ENCODE measurements at places on chromosomes 7 and 10.

GRCh38 chr7:135584362-135585353, 26.9 kb downstream of the NUP205 start:
- DNase-seq, result no peak

- DNase-seq, result no peak
Measured at GRCh38 chr10:126226988-126227761, 161.1 kb downstream of the ADAM12 start.

- DNase-seq, result peak; percentile 34
Measured at GRCh38 chr7:16989811-16990413, 108.1 kb upstream of the AGR3 start.

- no peak for DNase-seq
Measured at GRCh38 chr10:112365014-112365432, 8.9 kb upstream of the ACSL5 start.

- DNase-seq, result no peak
Measured at GRCh38 chr10:71757399-71757922, 15.9 kb downstream of the VSIR start.

DNA sequence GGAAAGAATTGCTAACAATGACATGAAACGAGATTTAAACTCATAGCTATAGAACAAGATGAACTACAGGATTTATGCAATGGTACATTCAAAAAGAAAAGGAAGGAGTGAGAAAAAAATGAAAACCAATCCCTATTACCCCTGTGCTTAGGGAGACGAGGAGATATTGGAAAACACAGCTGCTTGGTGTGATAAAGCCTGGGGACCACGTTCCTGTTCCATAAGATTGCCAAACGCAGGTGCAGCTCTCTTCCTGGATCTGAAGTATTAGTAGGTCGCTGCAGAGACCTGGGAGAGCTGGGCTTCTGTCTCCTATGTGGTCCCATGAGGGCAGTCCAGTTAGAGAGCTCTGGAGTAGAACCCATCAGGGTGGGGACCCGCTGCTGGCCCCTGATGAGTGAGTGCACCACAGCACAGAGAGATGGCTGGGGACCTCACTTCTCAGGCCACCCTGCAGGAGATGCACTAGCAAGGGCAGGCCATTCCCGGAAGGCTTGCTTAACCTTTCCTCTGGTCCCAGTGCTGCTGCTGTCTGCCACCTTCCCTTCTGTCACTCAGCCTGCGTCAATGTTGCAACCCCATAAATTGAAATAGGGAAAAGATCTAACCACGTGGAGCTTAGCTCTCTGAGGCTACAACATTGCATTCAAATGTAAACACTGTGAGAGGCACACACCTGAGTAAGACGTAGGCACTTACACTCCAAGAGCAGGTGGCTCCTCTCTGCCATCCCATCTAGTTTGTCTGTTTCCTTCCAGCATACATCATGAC, 57.9 kb downstream of the MTPN start:
- no peak for DNase-seq

GRCh38 chr10:102195296-102195870, 30.7 kb upstream of the ELOVL3 start:
- peak; percentile 31 for DNase-seq

Measured in suppressor macrophage treated with lipopolysaccharide for 4 hours (primary cell).